ENCODE measurements at places on chromosomes 1 and 21.

DNA sequence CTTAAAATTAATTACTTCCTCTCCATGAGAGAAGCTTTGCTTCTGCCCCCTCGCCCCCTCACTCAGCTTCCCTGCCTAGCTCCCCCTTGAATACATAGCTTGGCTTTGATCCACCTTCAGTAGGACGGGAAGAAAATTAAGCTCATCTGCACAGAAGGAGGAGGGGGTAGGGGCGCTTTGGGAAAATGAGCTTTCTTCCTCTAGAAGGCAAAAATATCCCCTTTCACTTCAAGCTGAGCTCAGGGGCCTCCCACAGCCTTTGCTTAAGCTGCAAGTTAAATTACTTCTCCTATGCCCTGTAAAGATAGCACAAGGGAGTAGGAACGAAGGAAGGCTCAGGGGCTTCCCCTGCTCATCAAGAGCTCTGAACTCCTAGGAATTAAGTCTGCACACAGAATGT is 65.2 kb upstream of the GOLT1A start:
- DNase-seq: no peak

- no peak for DNase-seq
Observed at GRCh38 chr1:25090707-25091422, 141.4 kb downstream of the SYF2 start.

DNA sequence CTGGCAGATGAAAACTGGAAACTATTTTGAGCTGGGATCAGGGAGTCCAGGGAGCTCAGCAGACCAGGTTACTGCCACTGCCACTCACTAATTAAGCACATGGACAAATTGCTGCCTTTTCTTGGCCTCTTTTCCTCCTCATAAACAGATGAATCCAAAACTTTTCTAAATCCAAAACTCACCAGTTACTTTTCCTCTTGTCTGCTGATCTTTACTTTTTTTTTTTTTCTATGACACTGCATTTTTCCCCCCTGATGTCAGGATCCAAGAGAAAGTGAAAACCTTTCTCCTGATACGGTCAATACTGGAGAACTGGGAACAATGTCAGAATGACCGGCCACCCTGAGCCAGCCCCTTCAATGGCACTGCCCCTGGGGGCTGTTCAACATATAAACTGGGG is 405.8 kb downstream of the DUSP10 start:
- DNase-seq: no peak

GRCh38 chr1:179425186-179425585 is 59.4 kb downstream of the AXDND1 start:
- no peak for DNase-seq

GRCh38 chr1:93676427-93676826 is 5.2 kb downstream of the BCAR3 start:
- DNase-seq: no peak

GRCh38 chr1:179781962-179782361 is 38.9 kb downstream of the FAM163A start:
- no peak for DNase-seq

GRCh38 chr1:1832820-1833219 is 54.5 kb upstream of the NADK start:
- DNase-seq: no peak

All from CD4-positive, alpha-beta T cell treated with Interferon alpha-2 for 1 hour (primary cell).